ENCODE measurements at places on chromosomes 11 and 22. TPM values are rescaled to one million over a fixed set of nuclear protein-coding genes. Genes with fewer than 3 reads are reported as not detected.

OR4D9 gene
- total RNA-seq = not detected

OR4C3 gene
- total RNA-seq = not detected

- no peak for DNase-seq
Observed at GRCh38 chr11:73429121-73429750, 53.0 kb downstream of the RELT start.

GRCh38 chr22:36894266-36894665 lies 19.2 kb upstream of the CSF2RB start:
- no peak for DNase-seq

DNA sequence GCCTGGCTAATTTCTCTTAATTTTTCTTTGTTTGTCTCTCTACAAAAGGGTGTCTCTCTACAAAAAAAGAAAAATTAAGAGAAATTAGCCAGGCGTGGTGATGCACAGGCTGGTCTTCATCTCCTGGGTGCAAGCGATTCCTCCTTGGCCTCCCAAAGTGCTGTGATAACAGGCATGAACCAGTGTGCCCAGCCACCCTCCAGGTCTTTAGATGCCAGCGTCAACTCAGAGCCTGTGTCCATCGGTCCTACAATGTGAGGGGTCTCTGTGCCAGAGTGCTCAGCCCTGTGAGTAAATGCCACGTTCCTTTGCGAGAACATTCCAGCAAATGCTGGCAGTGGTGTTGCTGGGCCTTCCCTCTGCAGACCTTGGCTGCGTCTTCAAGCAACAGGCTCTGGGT lies 62.7 kb downstream of the IGF2 start:
- DNase-seq = no peak

Measured in lower lobe of right lung (tissue), 2 donors.